ENCODE measurements at places on chromosomes 16 and 17.

DNA sequence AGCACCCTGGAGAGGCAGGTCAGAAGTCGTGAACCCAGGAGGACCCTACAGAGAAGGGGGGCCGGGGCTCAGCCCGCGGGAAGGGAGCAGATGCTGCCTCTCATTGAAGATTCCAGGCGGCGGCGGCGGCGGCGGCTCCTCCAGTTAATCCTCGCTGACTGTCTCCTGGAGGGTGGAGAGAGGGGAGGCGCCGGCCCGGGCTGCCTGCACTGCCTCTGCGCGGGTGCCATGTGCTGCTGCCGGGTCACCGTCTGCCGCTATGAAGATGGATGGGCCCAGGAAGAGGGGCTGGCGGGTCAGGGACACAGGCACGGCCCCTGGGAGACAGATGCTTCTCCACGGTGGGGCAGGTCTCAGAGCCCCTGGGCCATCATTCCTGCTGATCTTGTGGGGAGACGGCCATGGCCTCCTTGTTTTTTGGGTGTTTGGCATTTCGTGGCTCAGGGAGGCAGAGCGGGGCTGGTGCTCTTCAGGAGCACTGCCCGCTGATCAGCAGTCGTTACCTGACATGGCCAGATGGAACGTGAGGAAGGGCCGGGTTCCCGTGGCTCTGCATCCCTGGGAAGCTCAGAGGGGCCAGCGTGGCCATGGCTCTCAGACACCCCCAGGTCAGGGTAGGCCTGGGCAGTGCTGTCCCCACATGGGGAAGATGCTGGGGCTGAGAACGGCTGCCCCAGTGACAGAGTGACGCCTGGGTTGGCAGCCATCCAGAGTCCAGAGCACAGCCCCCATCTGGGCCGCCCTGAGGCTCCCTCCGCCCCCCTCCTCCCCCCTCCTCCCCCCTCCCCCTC is 36.1 kb downstream of the GINS2 start:
- DNase-seq: peak; percentile 89

GRCh38 chr16:58339452-58339981 is 44.7 kb upstream of the PRSS54 start:
- DNase-seq: no peak

GRCh38 chr16:83200005-83200779 is 573.4 kb downstream of the CDH13 start:
- no peak for DNase-seq

DNA sequence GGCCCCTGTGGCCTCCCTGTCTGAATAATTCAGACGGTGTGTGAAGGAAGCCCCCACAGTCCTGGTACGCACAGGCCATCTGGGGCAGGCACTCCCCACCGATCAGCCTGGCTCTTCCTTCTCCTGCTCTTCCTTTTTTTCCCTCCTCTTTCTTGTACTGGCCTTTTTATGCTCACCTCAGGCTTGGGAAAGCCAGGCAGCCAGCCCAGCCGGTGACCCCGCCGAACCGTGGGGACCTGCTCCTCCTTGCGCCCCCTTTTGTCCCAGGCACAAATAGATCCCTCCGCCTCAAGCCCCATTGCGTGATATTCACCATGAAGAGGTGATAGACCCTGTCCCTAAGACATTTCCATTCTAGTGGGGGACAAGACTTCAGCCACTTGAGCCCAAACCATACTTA is 80.2 kb upstream of the BRD7 start:
- no peak for DNase-seq

- no peak for DNase-seq
Observed at GRCh38 chr17:37475731-37476420, 13.8 kb upstream of the DUSP14 start.

DNA sequence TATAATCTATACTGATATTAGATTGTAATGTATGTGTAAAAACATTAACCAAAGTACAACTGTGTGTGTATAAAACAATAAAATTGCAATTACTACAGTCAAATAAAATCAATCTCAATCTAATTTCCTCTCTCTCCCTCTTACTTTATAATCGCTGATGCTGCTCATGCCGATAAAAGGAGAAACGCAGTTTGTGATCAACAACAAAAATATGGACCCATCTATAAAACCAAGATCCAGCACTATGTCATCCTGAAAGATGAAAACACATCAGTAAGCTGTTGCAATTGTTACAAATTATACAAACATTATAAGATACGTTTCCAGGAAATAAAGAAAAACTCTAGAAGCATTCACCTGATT is 33.5 kb upstream of the ABCA6 start:
- DNase-seq: no peak

- peak; percentile 90 for DNase-seq
Observed at GRCh38 chr16:17404941-17405689, 65.6 kb downstream of the XYLT1 start.

DNA sequence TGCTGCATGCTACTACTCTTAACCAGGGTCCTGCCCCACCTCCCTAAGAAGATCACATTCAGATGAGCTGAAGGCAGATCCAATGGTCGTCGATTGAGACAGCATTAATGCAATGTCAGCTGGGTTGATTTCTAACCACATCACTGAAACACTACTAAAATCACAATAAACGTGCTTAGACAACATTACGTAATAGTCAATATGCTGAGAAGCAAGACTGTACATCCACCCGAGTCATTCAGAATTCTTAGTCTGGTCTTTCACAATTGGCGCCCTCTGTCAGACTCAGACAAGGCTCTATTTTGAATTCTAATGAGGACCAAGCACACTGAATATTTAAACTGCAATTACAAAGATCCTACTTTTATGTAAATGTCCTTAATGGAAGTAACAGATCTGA is 205.2 kb downstream of the STX8 start:
- no peak for DNase-seq

GRCh38 chr17:46908068-46908737 is 14.8 kb upstream of the GOSR2 start:
- no peak for DNase-seq

- DNase-seq: no peak
Observed at GRCh38 chr16:65875381-65876055, 491.0 kb upstream of the CDH5 start.

GRCh38 chr17:1742371-1743087 is at the start of gene SERPINF2:
TSS of gene SERPINF2 (plus strand) at chr17:1742871. CDS start at chr17:1744996, 2,125 bp downstream.
- DNase-seq: no peak

GRCh38 chr17:27481327-27481726 is 25.1 kb downstream of the KSR1 start:
- DNase-seq: no peak

GRCh38 chr16:24541233-24541933 is 2.0 kb downstream of the RBBP6 start:
- DNase-seq: no peak

- peak; percentile 92 for DNase-seq
Observed at GRCh38 chr17:35022536-35023063, 40.9 kb downstream of the RFFL start.

GRCh38 chr16:17812771-17813170 is 342.0 kb upstream of the XYLT1 start:
- no peak for DNase-seq

DNA sequence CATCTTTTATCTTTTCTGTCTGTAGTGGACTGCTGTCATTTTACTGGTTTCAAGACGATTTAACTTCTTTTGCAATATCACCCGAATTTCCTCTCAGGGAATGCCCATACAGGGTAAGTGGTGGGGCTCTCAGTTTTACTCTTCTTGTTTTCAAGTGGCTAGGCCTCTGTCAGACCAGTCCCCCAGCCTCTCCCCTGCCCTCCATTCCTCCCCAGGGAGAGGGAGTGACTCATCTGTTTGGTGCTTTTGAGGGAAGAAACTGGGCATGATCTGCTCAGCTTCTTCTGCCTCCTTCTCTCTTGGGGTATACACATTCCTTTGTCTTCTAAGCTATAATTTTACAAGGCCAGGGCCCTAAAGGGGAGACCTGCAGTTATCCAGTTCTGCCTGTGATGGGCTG is 332.0 kb downstream of the CBLN1 start:
- no peak for DNase-seq

DNA sequence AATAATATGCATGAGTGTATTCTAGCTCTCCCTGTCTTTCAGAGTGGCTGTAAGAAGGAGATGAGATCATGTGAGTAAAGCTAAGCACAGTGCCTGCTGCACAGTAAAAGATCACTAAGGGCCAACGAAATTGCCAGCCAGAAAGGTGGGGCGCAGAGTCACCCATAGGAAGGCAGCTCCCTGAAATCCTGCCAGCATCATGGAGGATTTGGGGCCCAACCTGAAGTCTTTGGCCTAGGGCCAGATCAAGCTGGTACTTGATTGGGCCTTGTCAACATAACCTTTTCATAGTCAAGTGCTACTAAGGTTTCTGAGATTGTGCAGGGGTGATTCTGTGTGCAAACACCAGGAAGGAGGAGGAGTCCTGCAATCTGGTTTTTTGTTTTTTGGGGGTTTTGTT is 16.5 kb downstream of the SCNN1B start:
- no peak for DNase-seq

DNA sequence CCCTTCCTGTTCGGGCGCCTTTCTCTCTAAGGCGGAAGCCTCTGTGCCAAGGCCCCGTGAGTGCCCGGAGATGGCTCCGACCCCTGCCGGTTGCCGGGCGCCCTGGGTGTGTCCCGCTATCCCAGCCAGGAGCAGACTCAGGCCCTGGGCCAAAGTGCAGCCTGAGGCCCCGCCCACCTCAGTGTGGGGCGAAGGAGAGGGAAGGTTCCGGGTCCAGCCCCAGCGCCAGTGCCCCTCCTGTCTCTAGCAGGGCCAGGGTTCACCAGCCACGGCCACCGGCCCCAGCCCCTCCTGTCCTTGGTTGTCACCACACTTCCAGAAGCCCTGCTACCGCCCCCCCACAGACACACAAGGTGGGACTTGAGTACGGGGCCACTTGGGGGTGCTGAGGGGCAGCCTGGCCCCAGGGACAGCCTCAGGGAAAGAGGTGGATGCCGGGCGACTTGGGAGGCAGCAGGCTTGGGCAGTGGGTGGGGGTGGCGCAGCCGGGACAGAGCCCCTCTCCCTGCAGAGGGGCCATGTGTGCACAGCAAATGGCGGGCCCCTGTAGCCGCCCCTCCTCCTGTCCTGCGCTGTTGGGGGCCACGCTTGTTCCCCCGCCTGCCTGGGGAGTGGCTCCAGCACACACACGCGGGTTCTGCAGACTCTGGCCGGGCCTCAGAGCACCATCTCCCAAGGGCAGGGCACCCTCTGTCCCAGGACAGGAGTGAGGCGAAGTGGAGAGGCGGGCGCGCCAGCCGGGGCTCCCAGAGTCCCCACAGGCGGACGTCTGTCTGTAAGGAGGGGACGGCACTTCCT is 6.0 kb downstream of the C1QTNF8 start:
- peak; percentile 80 for DNase-seq

DNA sequence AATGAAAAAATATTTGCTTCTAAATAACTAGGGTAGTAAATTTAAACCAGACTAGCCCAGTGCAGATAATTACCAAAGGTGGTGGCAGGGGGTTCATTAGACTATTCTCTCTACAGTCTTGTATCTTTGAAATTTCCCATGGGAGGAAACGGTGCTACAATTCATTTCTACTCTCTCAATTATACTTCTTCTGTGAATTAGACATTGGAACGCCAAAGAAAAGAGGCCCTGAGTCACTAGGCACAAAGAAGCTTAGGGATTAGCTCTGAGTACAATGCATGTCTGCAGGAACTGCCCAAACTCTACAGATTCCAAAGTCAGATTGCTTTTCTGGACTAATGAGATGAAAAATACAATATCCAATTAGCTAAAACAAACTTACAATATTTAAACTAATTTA is 30.7 kb upstream of the ARL6IP1 start:
- DNase-seq: no peak

DNA sequence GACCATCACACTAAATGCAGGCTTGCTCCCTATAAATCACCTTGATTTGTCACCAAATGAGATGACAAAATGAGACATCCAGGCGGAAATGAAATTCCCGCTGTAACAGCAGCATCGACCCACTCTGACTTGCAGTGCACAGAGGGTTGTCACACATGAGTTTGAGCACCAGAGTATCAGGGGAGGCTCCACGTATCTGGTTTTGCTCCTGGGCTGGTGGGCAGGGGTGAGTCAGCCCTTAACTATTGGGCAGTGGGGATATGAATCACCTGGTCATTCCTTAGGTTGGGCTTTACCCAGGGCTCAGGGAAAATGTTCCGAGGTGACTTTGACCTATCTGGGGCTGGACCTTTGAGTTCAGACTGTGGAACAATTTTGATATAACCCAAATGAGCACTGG is 245.2 kb upstream of the CCL2 start:
- no peak for DNase-seq

- peak; percentile 30 for DNase-seq
Observed at GRCh38 chr16:50268352-50268751, 2.0 kb downstream of the ADCY7 start.

DNA sequence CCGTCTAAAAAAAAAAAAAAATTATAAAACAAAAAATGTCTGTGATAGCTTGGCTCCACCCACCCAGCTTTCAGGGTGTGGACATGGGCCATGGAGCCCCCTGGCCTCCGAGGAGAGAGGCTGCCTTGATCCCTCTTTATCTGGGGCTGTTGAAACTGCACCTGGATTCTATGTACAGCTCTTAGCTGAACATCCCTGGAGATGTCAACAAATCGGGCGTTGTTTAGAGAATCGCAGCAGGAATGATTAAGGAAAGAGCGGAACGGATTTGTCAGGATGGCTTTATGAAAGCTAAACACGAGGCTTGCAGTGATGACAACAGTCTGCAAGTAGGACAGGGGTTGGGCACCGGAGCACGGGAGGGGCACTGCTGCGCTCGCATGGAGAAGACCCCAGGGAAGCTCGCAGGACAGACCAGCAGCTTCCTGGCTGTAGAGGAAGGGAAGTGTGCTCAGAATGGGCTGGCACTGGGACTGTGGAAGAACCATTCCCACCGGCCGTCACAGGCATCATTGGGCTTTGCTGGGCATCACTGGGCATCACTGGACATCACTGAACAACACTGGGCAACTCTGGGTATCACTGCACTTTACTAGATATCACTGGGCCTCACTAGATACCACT is 195.8 kb upstream of the FOXF1 start:
- DNase-seq: peak; percentile 55

- DNase-seq: no peak
Observed at GRCh38 chr17:81161972-81162371, 3.3 kb upstream of the PVALEF start.

GRCh38 chr17:82323514-82324234 is 6.3 kb upstream of the CD7 start:
- peak; percentile 54 for DNase-seq

DNA sequence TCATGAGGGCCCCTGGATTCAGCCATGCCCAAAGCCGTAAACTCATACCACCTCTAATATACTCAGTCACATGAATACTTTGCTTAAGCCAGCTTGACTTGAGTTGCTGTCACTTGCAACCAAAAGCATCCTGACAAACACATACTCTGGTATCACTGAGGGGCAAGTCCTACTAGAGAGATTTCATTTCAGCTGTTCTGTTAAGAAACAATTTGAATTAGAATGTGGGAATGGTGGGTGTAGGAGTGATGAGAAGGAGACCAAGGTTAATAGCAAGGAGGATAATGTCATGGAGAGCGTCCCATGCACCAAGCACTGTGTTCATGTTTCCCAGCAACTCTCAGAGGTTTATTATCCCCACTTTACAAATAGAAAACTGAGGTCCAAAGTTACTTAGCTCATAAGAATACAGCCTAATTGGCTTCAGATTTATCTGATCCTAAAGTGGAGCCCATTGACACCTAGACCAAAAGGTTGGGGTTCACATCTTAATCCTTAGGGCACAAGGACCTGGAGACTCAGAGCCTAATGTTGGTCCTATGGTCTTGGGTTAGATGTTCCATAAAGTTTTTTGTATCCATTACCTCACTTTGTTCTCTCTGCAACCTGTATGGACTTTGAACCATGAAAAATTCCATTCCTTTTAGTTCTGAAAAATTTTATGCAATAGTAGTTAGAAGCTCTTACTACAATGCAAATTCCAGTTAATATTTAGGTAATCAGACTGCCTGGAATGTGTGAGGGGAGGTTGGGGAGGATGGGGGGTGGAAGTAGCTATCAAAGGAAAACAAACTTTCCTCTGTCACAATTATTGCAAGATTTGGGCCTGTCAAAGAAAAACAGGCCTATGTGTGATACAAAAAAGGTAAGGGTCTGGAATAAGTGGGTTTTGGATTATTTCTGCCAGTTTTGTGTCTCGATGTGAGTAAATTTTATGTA is 105.9 kb downstream of the IRX3 start:
- no peak for DNase-seq
